ENCODE measurements at places on chromosomes 16 and 17. TPM values are rescaled to one million over a fixed set of nuclear protein-coding genes. Genes with fewer than 3 reads are reported as not detected.
A peak's percentile ranks its signal among the peaks of the same experiment; 100 is the strongest.

The NPIPB13 gene
- 0.79 TPM for total RNA-seq

The SMURF2 gene
- 53.7 TPM for total RNA-seq

The IST1 gene
- total RNA-seq: 107 TPM

DNA sequence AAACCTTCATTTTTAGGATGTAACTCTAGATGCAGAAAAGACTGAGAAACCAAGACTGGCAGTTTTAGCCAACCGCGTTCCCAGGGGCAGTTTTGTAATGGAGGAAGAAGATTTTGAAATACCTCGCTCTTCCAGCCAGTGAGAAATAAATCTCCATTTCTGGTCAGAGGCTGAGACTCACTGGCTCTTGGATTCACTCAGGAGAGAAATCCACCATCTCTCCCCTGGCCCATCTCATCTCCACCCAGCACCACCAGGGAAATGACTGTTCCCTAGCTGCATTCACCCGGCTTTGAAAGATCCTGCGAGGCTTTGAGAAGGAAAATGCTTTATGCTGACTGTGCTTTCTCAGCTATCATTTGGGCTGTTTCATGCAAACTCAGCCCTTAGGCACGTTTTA is 185.2 kb downstream of the SOX9 start:
- DNase-seq: no peak

GRCh38 chr16:62648256-62648655 is 612.0 kb upstream of the CDH8 start:
- DNase-seq: no peak

DNA sequence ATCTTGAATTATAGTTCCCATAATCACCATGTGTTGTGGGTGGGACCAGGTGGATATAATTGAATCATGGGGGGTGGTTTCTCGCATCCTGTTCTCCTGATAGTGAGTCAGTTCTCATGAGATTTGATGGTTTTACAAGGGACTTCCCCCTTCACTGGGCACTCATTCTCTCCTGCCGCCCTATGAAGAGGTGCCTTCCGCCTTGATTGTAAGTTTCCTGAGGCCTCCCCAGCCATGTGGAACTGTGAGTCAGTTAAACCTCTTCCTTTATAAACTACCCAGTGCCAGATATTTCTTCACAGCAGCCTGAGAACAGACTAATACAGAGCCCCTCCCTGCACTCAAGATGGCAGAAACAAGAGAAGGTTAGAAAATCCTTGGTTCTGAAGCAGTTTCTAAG is 26.4 kb downstream of the LDAF1 start:
- DNase-seq: peak; percentile 78

DNA sequence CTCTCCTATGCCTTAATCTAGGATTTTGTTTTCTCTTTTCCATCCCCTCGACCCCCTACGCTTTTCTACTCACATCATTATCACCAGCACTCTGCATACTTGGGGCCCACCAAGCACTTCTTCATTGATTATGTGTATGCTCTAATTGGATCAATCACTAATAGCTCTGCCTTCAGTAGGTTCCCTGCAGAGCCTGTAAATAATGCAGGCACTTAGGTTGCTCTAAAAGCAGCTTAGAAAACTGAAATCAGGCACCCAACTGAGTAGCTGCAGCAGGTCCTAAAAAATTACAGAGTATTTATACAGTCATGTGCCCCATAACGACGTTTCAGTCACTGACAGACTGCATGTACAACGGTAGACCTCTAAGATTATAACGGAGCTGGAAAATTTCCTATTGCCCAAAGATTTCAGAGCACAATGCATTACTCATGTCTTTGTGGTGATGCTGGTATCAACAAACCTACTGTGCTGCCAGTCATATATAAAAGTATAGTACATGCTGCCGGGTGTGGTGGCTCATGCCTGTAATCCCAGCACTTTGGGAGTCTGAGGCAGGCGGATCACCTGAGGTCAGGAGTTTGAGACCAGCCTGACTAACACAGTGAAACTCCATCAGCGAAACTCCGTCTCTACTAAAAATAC is 280.4 kb downstream of the HS3ST3B1 start:
- no peak for DNase-seq
